ENCODE measurements at places on chromosomes 13 and 19.
A peak's percentile ranks its signal among the peaks of the same experiment; 100 is the strongest.

DNA sequence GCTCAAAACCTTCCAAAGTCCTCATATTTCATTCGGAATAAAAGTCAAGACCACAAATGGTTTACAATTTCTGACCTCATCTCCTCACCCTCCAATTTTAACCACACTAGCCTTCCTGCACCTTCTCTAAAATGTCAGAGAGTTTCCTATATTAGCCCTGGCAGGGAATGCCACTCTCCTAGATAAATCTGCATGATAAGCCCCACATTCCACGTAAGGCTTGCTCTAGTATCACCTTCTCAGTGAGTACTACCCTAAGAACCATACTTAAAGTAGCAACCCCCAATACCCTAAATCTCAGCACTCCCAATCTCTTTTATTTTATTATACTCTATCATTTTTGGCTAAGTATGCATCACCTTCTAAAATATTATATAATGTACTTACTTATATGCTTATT, 100.5 kb upstream of the SLITRK5 start:
- no peak for DNase-seq

DNA sequence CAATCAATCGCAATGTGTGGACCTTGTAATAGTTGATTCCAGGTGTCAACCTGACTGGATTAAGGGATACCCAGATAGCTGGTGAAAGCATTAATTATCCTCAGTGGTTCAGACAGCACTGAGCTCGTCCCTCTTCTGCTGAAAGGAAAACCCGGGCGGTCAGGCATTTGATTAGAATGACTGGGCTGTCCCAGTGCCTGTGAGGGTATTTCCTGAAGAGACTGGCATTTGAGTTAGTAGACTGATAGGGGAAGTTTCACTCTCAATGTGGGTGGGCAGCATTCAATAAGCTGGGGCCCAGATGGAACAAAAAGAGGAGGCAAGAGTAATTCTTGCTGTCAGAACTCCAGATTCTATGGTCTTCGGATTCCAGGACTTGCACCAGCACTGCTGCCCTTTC, 31.9 kb downstream of the KPNA3 start:
- DNase-seq = no peak

- no peak for DNase-seq
Measured at GRCh38 chr13:67402546-67402945, 172.4 kb upstream of the PCDH9 start.

GRCh38 chr13:44936246-44936645, 53.0 kb downstream of the NUFIP1 start:
- DNase-seq = no peak

DNA sequence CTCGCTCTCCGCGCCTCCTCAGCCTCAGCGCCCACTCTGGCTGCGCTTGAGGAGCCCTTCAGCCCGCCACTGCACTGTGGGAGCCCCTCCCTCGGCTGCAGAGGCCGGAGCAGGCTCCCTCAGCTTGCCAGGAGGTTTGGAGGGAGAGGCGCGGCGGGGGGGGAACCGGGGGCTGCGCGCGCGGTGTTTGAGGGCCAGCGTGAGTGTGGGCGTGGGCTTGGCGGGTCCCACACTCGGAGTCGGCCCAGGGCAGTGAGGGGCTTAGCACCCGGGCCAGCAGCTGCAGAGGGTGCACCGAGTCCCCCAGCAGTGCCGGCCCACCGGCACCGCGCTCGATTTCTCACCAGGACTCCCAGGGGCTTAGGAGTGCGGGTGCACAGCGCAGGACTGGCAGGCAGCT, 1220.9 kb downstream of the PCDH9 start:
- no peak for DNase-seq

DNA sequence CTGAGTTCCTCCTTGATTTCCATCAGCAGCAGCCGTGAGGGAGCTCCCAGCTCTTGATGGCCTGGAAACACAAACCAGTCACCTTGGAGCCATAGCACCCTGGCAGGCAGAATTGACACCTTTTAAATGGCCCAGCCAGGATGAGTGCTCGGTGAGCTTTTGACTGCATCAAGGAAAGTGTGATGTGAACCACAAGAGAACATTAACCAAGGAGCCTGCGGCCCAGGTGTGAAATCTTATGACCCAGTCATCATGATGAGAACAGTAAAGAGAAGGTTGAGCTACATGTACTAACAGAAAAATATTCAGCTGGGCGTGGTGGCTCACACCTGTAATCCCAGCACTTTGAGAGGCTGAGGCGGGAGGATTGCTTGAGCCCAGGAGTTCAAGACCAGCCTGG, 22.8 kb downstream of the SUGP2 start:
- DNase-seq = no peak

- peak; percentile 38 for DNase-seq
Measured at GRCh38 chr19:10001899-10002298, 8.4 kb downstream of the COL5A3 start.

GRCh38 chr19:6958791-6959190, 62.4 kb downstream of the MBD3L2B start:
- no peak for DNase-seq

- no peak for DNase-seq
Measured at GRCh38 chr13:46179491-46179908, 2.5 kb downstream of the LCP1 start.

- no peak for DNase-seq
Measured at GRCh38 chr19:18225702-18226468, at the start of gene PDE4C. Gene PDE4C, minus strand, starts transcription at chr19:18226438. Its CDS starts 23 bp downstream, at chr19:18226415.

DNA sequence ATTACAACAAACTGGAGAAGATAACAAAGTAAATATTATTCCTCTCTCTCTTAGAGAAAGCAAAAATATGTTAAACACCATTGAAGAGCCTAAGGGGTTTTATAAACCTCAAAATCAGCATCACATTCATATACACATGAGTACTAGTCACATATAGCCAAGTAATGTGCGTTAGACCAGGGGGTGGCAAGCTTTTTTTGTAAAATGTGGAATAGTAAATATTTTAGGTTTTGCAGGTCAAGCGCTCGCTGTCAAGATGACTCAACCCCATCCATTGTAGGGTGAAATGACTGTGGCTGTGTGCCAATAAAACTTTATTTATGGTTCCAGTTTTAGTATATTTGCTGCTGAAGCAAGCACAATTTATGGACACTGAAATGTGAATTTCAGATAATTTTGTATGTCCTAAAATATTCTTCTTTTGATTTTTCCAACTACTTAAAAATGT, 21.7 kb downstream of the RFX2 start:
- peak; percentile 58 for DNase-seq

GRCh38 chr13:46996316-46997030, 99.6 kb upstream of the HTR2A start:
- no peak for DNase-seq

- DNase-seq = no peak
Measured at GRCh38 chr19:56566904-56567273, 379 bp upstream of the ZNF470 start.

DNA sequence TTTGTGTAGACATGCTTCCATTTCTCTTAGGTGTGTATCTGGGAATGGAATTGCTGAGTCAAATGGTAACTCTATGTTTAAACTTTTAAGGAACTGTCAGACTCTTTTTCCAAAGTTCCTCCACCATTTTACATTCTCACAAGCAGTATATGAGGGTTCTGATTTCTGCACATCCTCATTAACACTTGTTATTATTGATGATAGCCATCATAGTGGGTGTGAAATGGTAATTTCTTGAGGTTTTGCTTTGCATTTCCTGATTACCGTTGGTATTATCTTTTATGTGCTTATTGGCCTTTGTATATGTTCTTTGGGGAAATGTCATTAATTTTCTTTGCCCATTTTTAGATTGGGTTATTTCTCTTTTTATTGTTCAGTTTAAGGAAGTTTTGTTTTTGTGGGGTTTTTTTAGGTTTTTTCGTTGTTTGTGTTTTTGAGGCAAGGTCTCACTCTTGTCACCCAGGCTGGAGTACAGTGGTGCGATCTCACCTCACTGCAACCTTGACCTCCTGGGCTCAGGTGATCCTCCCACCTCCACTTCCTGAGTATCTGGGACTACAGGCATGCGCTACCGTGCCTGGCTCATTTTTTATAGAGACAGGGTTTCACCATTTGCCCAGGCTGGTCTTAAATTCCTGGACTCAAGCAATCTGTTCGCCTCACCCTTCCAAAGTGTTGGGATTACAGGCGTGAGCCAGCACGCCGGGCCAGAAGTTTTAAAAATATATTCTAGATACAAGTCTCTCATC, 34.3 kb downstream of the NAA16 start:
- DNase-seq = no peak

DNA sequence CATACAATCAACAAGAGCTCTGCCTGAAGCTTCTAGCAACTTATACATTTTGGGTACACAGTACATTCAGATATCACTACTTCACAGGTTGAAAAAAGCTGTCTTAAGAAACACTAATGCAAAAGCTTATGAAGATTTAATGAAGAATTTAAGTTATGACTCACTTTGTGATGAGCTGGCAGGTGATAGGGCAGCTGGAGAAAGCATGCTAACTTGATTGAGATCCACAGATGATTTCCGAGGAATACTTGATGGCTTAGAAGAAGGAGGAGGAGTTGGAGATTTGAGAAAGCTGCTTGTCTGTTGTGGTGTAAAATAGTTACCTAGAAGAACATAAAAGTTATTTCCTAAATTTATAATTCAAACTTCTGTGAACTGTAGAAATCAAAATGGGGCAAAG, 23.3 kb downstream of the EXOSC8 start:
- DNase-seq = peak; percentile 74

DNA sequence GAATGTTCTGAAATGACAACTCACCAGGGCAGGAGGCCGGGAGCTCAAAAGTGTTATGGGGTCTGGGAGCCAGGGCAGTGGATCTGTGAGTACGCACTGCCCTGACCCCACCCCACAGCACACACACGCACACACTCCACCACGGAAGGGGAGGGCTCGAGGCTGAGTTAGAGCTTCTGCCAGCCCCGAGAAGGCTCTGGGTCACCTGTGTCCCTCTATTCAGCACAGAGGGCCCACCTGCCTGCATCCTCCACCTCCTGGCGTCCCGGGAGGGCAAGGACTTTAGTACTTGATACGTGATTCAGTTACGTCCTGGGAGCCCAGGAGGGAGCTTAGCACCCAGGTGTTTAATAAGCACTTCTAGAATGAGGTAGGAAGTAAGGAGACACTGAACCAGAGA, 190.0 kb upstream of the GPR12 start:
- no peak for DNase-seq

GRCh38 chr19:38478273-38478971, 44.9 kb downstream of the RYR1 start:
- DNase-seq = no peak

GRCh38 chr13:95073747-95074311, 227.4 kb downstream of the ABCC4 start:
- DNase-seq = no peak

DNA sequence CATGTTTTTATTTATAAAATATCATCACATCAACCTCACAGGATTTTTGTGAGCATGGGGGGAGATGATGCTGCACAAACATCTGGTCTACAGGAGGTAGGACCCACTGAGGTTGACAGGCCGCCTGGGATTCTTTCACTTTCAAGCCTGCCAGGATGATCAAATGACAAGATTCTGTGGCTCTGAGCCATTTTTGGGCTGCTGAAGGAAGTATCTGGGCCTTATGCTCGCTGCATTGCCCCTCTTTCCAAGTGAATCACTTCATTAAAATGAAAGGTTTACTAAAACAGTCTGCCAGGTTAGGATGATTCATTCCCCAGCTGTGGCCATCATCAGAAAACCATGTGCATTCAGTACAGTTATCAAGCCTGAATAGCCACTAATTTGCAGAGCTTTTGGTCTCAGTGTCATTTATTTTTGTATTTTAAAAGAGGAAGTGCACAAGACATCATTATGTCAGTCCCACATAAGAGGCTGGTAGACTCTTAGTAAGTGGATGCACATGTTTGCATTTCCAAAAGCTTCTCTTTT, 34.4 kb downstream of the STARD13 start:
- DNase-seq = peak; percentile 95

- DNase-seq = peak; percentile 67
Measured at GRCh38 chr13:109787135-109787954, 962 bp upstream of the IRS2 start.

DNA sequence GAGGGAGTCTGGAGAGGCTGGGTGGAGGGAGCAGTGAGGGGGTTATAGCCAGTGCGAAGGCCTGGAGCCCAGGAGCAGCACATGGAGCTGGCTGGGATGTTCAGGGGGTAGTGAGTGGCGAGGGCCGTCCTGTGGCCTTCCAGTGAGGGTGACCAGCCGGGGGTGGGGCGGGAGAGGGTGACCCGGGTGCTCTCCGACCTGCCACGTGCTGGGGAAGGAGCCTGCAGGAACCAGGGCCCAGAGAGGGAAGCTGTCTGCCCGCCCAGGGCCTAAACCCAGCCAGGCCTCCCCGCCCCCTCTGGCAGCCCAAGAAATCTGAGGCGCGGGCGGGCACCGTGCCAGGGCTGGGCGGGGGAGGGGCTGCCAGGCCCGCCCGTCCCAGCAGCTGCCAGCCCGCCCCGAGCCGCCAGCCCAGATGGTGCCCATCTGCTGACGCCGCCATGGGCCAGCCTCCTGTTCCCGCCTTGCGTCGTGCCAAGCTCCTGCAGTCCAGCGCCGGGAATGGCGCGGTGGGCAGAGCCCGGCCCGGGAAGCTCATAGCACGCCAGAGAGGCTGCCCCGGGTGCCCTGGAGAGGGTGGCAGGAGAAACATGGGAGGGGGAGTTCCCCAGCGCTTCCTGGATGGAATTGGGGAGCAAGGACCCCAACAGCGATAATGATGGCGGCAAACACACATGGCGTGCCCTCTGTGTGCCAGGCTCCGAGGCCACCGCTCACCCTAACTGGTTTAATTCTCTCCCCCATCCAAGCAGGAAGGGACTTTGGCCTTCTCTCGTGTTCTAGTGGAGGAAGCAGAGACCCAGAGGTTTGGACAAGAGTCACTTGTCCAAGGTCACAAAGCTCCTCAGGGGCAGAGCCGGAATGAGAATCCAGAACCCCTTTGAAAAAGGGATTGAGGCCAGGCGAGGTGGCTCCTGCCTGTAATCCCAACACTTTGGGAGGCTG, 21.5 kb downstream of the NFIC start:
- DNase-seq = no peak

DNA sequence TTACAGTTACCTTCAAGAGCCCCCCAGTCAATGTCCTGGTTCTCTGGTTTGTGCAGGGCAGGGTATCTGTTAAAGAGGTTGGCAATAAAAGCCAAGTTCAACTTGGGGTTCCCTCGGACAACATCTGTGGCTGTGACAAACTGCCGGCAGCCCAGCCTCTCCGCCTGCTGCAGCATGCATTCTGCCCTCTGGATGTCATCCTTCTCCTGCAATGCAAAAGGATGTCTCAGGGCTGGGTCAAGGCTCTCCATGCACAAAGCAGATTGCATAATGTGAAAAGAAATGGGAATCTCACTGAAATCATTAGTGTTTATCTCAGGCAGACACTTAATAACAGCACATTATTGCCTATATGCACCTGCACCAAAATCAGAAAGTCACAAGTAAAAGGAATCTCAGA, 35.1 kb downstream of the LCP1 start:
- DNase-seq = no peak

DNA sequence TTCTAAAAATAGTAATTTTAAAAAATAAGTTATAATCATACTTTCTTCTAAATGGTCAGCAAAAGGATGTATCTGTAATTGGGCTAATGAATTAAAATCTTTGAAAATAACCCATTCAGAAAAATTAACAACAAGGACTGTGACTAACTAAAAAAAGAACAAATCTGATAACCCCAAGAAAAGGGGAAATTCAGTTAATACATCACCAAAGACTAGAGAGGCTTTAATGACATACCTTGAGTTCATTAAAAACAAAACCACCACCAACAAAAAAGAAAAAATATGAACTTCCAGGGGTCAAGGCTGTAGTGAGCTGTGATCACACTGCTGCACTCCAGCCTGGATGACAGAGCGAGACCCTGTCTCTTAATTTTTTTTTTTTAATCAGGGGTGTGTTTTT, 121.8 kb downstream of the TBC1D4 start:
- DNase-seq = no peak

- no peak for DNase-seq
Measured at GRCh38 chr13:23630349-23631093, 60.3 kb downstream of the TNFRSF19 start.

Measured in HCEC 1CT (cell line).